ENCODE measurements at places on chromosomes 7 and 10. TPM values are rescaled to one million over a fixed set of nuclear protein-coding genes. Genes with fewer than 3 reads are reported as not detected.
A peak's percentile ranks its signal among the peaks of the same experiment; 100 is the strongest.

DNA sequence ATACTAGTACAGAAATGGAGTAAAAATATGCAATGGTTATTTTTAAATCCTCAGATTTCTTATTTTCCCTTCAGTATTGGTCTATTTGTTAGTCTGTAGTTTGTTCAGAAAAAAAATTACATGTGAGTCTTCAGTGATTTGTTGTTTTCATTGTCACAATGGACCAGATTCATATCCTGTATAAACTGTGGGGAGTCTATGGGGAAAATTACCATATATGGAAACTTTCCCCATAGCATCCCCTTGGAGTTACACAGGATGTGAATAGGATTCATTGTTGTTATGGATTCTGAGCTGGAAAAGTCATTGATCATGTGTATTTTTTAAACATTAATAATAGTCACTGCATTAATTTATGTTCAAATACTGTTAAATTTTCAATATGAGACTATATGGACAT lies 72.6 kb downstream of the ST7 start:
- DNase-seq = no peak

DNA sequence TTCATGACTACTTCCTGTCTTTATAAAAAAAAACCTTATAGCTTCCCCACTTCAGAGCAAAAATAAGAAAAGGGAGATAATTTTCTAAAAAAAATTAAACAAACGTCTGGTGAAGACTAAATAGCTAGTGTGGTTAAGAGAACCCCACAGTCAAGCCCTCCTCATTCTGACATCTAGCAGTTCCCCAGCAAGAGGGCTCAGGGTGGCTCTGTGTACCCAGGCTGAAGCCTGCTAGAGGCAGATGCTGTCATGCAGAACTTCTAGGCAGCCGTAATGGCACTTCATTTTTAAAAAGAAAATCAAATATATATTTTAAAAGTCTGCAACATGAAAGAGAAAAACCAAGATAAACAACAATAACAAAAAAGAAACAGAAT lies 223.1 kb upstream of the KLF14 start:
- DNase-seq = peak; percentile 45

GRCh38 chr7:32574626-32575025 lies 79.3 kb downstream of the AVL9 start:
- no peak for DNase-seq

- no peak for DNase-seq
Measured at GRCh38 chr7:2509298-2509906, 10.2 kb upstream of the LFNG start.

DNA sequence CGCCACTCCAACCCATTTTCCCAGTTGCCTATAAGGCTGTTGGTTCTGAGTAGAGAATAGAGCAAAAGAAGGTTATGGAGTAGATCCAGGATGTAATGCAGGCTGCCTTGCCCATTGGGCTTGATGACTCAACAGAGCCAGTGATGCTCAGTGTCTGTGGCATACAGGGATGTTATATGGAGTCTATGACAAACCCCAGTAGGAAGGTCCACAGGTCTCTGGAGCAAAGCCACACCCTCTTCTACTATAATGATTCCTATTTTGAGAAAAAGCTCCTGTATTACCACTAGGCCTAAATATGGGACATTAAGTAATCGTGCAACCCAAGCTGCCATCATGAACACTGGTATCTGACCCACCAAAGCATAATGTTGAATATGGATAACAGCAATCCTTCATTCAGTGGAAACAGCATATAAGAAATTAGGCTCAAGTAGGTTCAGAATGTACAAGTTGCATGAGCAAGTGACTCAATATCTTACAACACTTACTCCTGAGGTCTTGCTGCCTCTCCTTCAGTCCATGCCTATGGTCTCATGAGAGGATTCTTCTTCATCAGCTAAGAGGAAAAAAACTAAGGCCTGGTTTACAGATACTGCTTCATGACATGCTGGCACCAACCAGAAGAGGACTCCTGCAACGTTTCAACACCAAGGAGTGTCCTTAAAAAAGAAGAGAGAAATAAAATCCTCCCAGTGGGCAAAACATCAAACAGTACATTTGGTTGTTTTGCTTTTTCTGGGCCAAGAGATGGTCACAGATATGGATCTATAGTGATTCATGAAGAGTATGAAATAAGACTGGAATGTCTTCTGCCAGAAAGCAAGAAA lies 14.8 kb upstream of the FHIP2A start:
- DNase-seq = no peak

DNA sequence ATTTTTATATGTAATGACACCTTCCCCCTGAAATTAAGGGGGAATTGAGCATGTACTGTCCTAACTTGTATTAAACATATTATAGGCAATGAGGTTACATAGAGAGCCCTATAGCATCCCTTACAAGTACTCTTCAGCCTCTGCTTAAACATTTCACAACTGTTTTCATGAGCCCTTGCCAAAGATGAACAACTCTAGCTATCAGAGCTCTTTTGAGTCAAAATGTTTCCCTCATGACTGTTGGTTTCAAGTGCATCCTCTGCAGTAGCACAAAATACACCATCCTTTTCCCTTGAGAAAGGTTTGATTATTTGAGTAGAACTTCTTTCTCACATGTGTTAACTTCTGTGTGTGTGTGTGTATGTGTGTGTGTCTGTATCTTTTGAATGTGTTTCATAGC lies 1157.6 kb upstream of the CELF2 start:
- DNase-seq = no peak

GRCh38 chr10:14131261-14131960 lies 199.3 kb downstream of the FRMD4A start:
- DNase-seq = no peak

GRCh38 chr10:67438605-67439304 lies 257.2 kb downstream of the CTNNA3 start:
- no peak for DNase-seq

DNA sequence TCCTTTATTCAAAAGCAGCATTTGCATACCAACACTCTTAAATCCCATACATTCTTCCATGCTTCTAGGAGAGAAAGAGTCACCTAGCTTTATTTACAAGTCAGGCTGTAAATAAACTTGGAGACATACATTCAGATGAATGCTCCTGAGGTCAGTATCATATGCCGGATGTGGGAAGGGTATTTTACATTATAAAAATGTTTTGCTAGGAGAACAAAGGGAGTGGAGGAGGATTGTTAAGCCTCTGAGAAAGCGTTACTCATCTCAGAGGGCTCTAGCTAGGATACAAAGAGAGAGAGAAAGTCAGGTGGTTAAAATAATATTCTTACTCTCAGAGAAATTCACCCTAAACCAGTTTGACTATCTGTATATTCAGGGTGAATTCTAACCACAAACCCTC lies 300.9 kb upstream of the NPSR1 start:
- DNase-seq = no peak

Gene GIMAP8
- 35.9 TPM for total RNA-seq

Gene GPC2
- 20.9 TPM for total RNA-seq

Gene JCAD
- total RNA-seq = 0.12 TPM

All from activated CD4-positive, alpha-beta T cell treated with anti-CD3 and anti-CD28 coated beads, Interleukin-2, amount 10 ng/mL, durations not matched to agents 7 days and 5 days (primary cell).